ENCODE measurements at places on chromosomes 11 and 22.

GRCh38 chr22:39297490-39298240 lies 21.8 kb downstream of the RPL3 start:
- no peak for DNase-seq

DNA sequence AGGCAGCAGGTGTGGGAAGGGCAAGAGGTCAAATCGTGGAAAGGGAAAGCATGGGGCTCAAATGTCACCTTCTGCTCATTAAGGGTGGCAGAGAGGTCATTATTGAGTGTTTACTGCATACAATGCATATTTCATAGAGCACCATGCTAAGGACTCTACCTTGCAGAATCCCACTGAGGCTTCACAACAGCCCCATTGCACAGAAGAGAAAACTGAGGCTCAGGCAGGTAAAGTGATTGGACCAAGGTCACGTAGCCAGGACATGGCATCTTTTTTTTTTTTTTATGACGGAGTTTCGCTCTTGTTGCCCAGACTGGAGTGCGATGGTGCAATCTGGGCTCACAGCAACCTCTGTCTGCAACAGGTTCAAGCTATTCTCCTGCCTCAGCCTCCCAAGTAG lies 7.8 kb downstream of the FLRT1 start:
- no peak for DNase-seq

DNA sequence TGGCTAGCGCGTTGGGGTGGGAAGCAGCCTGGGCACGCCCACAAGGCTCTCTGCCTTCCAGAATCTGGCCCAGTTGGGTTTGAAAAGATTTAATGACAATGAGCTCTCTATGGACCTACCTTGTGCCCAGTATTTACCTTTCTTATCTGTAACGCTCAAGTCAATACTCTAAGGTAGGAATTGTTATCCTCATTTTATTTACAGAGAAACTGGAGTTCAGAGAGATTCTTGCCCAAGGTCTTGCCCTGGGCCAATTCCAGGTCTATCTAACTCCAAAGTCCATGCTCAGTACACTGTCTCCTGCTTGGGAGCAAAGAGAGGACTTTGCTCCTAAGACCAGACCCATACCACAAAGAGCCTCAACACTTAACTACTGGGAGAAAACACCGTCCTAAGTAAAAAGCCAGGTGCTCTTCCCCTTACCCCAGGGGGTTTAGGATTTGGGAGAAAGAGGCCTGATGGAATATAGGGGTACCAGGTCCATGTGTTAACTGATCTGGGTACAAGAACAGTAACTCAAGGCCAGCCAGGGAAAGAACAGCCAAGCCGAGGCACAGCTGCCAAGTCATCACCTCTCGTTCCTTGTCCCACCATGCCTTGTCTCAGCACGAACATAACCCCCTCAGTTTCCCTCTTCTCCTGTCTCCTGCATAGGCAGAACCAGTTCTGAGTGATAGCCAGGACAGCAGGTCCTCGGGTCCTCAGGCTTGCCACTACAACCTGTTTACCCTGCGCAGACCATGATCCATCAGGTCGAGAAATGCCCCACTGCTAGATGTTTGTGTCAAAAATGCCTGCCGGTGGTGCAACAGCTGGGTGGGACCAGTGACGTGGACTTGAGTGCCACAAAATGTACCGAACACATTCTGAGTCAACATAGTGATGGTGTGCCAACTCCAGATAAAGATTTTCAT lies 14.6 kb downstream of the APOA4 start:
- DNase-seq: no peak

DNA sequence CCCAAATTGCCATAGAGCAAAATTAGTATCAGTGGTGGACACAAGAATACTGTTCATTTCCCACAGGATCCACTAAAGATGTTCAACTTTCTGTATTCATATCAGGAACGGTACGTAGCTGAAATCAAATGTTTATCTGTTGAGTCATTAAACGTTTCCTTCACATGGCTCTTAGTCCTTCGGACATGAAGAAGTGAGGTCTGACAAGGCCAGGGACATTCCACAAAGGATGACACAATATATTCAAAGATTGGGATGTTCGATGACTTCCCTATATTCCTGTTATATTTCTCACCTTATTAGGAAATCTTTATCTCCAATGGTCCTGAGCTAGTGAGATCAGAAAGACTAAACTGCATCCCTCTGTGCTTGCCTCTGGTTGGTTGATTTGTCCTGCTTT lies 129.0 kb downstream of the ETS1 start:
- no peak for DNase-seq

GRCh38 chr11:31479066-31479465 lies 30.4 kb downstream of the IMMP1L start:
- DNase-seq: no peak

GRCh38 chr11:44978274-44978960 lies 27.7 kb upstream of the TP53I11 start:
- DNase-seq: no peak

Data from left hindlimb (tissue), 1 donor.